Dermis microvascular lymphatic vessel endothelial cell (primary cell): ENCODE measurements at places on chromosomes 4 and X. TPM values are rescaled to one million over a fixed set of nuclear protein-coding genes. Genes with fewer than 3 reads are reported as not detected.

PLP2 gene
- total RNA-seq, result 12.0 and 12.2 TPM in 2 replicates

MBTPS2 gene
- 3.9 and 5.4 TPM in 2 replicates for total RNA-seq

CFAP99 gene
- total RNA-seq, result not detected in 2 replicates

TEX11 gene
- not detected in 2 replicates for total RNA-seq

GUCY1B1 gene
- 7.3 and 8.7 TPM in 2 replicates for total RNA-seq
